ENCODE measurements at places on chromosomes 4 and X. TPM values are rescaled to one million over a fixed set of nuclear protein-coding genes. Genes with fewer than 3 reads are reported as not detected.

The TASL gene
- total RNA-seq = not detected

GRCh38 chrX:77070202-77070918 is 376.8 kb upstream of the FGF16 start:
- DNase-seq = no peak

GRCh38 chr4:81136161-81136905 is 78.7 kb downstream of the PRKG2 start:
- DNase-seq = no peak

DNA sequence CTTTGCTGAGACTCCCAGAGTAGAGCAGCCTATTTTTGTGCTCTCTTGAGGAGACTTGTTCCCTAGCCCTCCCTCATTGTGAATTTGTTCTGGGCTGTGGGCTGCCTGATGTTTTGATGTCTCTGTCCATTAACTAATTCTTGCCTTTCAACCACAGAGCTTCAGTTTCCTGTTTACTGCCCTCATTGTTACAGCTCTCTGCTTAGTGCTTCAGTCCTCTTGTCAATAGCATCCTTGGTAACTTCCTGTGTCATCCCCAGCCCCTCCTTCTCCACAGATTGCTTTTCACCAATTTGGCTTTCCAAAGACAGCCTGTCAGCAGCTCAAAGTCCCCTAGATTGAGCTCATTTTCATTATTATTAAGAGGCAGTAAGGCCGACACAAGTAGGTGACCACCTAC is 69.9 kb downstream of the COX7B2 start:
- peak; percentile 13 for DNase-seq

DNA sequence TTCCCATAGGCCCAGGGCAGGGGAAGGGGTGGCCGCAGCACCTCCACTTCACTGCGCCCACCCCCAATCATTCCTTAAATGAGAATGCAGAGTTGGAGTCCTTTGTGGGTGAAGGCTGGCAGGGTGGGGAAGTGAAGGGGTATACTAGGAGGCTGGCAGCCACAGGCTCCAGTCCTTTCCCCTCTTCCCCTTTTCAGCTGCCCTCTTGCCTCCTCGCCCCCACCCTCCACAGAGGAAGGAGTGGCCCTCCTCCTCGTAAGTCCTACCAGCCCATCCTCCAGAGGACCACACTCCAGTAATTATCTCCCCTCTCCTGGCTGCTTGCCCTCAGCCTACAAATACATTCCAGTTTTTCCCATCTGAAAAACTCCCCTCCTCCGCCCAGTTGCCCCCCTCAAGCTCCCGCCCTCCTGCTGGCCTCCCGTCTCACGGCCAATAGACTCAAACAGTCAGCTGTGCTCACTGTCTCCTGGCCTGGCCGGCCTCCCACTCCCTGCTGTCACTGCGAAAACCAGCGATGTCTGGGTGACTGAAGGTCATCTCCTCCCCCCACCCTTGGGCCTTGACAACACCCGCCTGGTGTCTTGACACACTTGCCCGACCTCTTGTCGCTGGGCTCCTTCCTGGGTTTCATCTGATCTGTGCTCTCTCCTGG is 38.8 kb downstream of the EFNB1 start:
- DNase-seq = no peak

GRCh38 chr4:53782458-53782845 is 191.2 kb upstream of the LNX1 start:
- DNase-seq = no peak

DNA sequence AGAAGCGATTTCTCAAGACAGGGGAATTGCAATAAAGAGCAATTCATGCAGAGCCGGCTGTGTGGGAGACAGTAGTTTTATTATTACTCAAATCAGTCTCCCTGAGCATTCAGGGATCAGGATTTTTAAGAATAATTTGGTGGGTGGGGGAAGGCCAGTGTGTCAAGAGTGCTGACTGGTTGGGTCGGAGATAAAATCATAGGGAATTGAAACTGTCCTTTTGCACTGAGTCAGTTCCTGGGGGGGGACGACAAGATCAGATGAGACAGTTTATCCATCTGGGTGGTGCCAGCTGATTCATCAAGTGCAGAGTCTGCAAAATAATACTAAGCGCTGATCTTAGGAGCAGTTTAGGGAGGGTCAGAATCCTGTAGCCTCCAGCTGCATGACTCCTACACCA is 502.4 kb downstream of the NLGN4X start:
- no peak for DNase-seq

DNA sequence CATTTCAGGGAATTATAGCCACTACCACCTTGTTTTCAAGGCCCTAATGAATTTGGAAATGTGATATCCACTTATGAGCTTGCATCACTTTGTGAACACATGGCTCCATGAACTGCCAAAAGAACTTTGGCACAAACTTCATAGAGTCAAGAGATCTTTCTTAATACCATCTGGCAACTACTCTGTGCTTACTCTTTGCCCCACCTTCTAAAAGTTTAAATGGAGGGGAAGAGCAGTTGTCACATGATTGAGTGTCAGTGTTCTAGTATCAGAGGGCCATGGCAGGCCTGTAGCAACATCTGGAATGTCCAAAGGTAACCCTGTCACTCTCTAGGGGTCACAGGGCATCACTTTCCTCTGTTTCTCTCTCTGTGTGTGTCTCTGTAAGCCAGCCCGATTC is 2.6 kb upstream of the ADH1B start:
- no peak for DNase-seq

The MTMR8 gene
- total RNA-seq = 5.1 TPM

The IL9R gene
- total RNA-seq = 0.17 TPM

The PAGE4 gene
- total RNA-seq = not detected

GRCh38 chr4:28369499-28369898 is 1508.9 kb downstream of the STIM2 start:
- no peak for DNase-seq

The CXCL1 gene
- total RNA-seq = not detected

DNA sequence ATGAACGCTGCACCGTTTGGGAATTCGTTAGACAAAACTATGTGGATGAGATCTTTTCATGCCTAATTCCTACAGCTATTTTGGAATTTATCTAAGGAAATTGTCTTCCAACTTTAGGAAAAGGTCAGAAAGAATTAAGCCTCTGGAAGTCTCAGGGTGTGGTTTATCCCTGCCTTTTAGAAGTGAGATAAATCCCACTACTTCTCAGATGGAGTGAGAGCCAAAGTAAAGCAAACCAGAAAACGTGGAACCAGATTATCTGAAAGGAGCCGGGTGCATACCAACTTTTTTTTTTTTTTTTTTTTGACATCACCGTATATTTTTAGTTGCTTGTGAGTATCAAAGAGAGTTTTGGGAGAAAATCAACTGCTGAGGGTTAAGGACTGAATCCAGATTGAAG is 79.6 kb downstream of the VCX2 start:
- no peak for DNase-seq
